ENCODE measurements at places on chromosomes 7 and 10. TPM values are rescaled to one million over a fixed set of nuclear protein-coding genes. Genes with fewer than 3 reads are reported as not detected.
A peak's percentile ranks its signal among the peaks of the same experiment; 100 is the strongest.

The CTAGE4 gene
- 1.6 TPM for total RNA-seq

DNA sequence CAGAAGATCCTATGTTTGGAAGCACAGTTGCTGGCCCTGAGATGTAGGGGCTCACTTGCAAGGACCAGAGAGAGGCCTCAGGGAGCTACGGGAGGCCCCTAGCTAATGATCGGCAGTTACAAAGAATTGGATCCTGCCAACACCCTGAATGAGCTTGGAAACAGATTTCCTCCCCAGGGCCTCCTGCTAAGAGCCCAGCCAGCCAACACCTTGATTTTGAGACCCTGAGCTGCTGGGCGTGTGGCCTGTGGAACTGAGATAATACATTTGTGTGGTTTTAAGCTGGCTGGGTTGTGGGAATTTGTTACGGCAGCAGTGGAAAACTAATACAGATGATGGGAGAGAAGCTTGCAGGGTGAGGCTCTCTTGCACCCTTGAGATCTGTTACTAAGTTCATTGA lies 3.9 kb downstream of the DOCK1 start:
- H3K27ac ChIP-seq: no peak overlapping the region
- H3K4me1 ChIP-seq: peaks cover 22% of the 10 kb centered on the region
- no peak for DNase-seq
- H3K27me3 ChIP-seq: peaks cover 6% of the 10 kb centered on the region
- H3K36me3 ChIP-seq: peaks cover 9% of the 10 kb centered on the region

DNA sequence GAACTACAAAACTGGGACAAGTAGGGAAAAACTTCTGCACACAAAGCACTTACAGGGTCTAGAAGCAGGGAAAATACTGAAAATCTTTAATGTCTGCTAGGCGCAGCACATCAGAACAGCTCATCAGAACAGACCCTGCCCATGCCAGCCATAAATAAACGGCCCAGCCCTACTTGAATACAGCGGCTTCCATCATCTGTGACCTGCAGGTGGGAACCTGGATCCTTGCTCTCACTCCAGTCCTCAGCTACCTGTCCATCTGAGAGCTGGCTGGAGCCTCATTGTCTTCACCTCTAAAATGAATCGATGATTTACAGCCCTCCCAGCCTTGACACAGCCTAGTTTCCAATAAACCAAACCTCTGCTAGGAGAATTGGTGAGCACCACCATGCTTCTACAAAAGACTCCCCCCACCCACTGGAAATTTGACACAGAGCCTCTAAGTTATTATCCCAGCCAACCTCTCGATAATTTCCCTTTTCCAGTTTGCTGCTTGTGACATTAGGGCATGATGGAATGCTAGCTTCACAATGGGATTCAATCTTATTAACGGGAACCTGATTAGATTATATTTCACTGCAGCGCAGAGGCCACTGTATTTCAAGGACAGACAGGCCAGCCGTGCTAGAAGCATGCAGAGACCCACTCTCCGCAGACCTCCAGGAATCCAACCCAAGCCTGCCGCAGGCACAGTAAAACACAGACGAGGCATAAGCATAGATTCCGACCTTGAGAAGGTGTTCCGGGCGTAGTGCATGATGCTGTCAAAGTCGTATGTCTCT lies 61.6 kb upstream of the OPALIN start:
- peak overlapping the region; percentile 11 for H3K27ac ChIP-seq
- no peak overlapping the region for H3K4me3 ChIP-seq
- peaks cover 16% of the 10 kb centered on the region for H3K4me1 ChIP-seq
- no peaks in the 10 kb centered on the region for H3K36me3 ChIP-seq
- no peaks in the 10 kb centered on the region for H3K27me3 ChIP-seq

DNA sequence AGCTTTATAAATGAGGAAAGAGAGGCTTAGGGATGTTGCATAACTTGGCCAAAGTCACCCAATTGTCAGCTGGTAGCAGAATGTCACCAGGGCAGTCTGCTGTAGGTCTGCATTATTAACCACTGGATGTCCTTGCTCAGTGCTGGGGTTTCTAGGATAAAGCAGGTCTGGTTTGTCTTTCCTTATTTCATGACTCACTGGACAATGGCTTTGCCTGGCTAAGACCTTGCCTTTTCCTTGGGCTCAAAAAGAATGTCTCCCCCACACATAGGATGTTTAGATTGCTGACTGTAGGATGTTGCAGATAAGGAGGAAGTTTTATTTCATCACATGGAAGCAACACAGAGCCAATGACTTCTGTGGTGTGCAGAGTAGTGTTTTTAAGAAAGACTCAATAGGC lies 29.4 kb downstream of the WDFY4 start:
- DNase-seq: no peak
- H3K4me1 ChIP-seq: no peaks in the 10 kb centered on the region
- no peaks in the 10 kb centered on the region for H3K27me3 ChIP-seq
- no peaks in the 10 kb centered on the region for H3K36me3 ChIP-seq
- H3K4me3 ChIP-seq: no peak overlapping the region

The COL13A1 gene
- 11.4 TPM for total RNA-seq

DNA sequence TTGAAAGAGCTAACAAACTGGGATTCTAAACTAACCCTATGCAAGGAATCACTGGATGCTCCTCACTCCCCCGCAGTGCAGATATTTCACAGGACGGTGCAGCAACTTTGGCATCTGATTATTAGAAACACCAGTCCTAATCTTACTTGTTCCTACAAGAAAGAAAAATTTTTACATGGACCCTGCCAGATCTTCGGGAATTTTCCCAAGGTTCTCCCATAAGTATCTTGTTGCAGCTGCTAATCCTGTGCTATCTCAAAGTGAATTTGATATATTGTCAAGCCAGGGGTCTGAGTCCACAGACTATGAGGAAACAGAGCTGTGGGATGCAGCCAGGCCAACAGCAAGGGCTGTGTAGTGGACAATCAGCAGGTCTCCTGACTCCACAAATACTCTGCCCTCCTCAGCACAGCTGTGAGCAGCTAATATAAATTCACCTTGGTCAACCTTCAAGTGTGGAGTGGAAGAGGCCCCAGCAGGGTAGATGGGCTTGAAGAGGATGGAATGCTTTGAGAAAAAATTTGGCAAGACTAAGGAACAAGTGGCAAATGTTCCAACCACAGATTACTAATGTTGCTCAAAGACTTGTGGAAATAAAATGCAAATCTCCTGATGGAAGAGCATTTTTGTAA lies 25.6 kb downstream of the VSTM4 start:
- no peak for DNase-seq
- H3K4me3 ChIP-seq: no peak overlapping the region
- H3K27ac ChIP-seq: peak overlapping the region; percentile 36
- H3K36me3 ChIP-seq: peaks cover 7% of the 10 kb centered on the region
- no peaks in the 10 kb centered on the region for H3K27me3 ChIP-seq
